ENCODE measurements at places on chromosomes 6 and 20.

GRCh38 chr6:25334793-25335192 is 55.6 kb downstream of the CARMIL1 start:
- no peak for DNase-seq

- no peak for DNase-seq
Observed at GRCh38 chr20:2212456-2213015, 83.3 kb upstream of the TGM3 start.

- DNase-seq, result no peak
Observed at GRCh38 chr6:144019929-144020328, 11.9 kb upstream of the PLAGL1 start.

GRCh38 chr20:62367633-62368391 is 700 bp upstream of the LAMA5 start:
- DNase-seq, result no peak

GRCh38 chr6:431986-432385 is 40.4 kb downstream of the IRF4 start:
- no peak for DNase-seq

GRCh38 chr6:165086814-165087213 is 222.6 kb downstream of the C6orf118 start:
- DNase-seq, result no peak

GRCh38 chr6:129766959-129767728 is 57.2 kb upstream of the ARHGAP18 start:
- DNase-seq, result no peak

GRCh38 chr20:10314198-10314597 is 95.6 kb downstream of the SNAP25 start:
- DNase-seq, result peak; percentile 75

DNA sequence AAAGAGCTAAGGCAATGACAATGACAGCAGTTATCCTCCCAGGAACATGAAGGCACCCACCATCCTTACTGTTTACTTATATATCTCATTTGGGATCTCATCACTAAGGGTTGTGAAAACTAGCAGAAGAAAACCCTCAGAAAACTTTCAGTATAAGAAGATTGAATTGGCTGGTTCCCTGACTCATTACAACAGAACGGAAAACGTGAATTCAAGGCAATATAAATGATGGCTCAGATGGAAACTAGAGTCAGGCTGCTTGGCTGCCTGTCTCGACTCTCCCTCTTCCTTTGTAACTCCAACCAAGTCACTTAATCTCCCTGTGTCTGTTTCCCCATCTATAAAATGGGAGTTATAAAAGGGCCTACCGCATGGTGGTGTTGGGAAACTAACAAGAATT is 387.1 kb upstream of the JARID2 start:
- no peak for DNase-seq

DNA sequence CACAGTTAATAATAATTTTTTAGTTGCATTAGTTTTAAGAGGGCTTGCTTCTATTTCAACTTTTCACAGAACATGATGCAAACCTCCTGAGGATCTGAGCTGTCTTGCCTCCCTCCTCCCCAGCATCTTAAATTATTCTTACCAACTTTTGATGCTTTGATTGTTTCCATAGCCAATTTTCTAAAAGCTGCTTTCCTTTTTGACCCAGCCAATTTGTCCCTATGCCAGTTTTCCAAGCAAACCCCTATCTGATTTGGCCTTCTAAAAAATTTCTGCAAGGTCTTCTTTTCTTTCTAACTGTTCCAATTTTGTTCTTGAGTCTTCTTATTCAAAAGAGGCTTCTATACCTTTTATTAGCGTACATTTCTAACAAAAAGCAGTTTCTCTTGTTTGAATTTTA is 26.5 kb upstream of the SNAP25 start:
- DNase-seq, result no peak

GRCh38 chr6:128271527-128271926 is 248.9 kb downstream of the PTPRK start:
- no peak for DNase-seq

DNA sequence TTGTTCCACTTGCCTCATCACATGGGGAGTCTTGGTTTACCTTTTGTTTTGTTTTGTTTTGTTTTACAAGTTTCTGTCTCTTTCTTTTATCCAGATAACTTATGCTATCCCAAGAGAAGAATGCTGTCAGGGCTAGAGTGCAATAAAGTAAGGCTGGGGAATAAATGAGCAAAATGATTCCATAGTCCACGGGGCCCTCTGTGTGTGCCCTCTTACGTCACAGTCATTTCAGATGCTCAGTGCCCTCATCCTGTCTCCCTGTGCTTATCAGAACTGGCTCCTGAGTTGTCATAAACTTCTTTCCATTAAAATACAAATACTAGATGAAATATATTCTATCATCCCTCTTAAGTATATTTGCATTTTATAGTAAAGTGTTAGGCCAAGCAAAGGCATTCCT is 30.8 kb upstream of the ENPP1 start:
- DNase-seq, result no peak

DNA sequence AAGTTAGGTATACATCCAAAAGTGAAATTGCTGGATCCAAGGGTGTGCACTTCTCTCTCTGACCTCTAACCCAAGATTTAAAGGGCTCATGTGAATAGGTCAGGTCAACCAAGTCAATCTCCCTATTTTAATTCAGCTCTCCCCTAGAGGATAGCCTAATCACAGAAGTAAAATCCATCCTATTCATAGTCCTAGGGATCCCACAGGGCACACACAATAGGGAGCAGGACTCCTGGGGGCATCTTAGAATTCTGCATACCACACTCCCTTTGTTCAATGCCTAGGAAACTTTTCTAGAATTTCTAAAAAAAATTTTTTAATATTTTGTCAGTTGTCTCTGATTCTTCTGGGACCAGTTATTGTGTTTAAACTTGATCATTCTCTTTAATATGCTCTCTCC is 35.1 kb downstream of the CST9L start:
- DNase-seq, result no peak

- DNase-seq, result no peak
Observed at GRCh38 chr6:18488526-18489270, 101.5 kb downstream of the RNF144B start.

GRCh38 chr6:46733341-46733801 is 1.8 kb downstream of the PLA2G7 start:
- no peak for DNase-seq

DNA sequence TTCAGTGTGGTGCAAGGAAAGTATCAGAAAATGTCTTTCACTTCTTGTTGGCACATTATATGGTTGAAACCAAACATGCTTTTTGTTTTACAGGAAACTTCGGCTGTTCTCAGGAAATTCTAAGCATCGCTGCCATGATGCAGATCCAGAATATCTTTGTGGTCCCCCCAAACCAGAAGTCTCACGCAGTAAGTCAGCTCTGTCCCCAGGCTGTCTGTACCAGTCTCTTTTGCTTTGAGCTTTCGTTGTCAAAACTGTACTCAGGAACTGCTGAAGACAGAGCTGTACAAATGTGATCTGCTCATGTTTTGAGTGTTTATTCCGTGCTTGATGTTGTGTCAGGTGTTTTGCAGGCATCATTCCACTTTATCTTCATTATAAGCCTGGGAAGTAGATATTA is 59.6 kb downstream of the DHX35 start:
- DNase-seq, result no peak

DNA sequence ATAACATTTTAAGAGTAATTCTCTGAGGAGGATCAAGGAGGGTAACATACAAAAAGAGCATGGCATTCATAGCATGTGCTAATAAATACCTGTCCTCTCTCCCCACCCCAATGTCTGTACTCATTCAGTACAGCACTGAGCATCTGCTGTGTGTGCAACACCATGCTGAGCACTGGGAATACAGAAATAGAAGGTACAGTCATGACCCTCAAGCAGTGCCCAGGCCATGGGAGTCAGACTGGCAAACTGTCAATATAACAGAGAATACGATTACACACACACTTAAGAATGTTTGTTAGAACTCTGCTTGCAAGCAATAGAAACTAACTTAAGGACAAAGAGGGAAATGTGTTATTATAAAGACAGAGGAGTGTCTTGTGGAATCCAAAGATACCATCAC is 24.7 kb upstream of the ZFAND3 start:
- DNase-seq, result no peak

- DNase-seq, result no peak
Observed at GRCh38 chr6:31070711-31071197, 41.6 kb downstream of the C6orf15 start.

Measured in smooth muscle cell of the brain vasculature (primary cell).